Left renal pelvis (tissue), 4 donors: ENCODE measurements at places on chromosomes 3 and 15. TPM values are rescaled to one million over a fixed set of nuclear protein-coding genes. Genes with fewer than 3 reads are reported as not detected.

GRCh38 chr15:48565560-48566482 is 79.7 kb downstream of the FBN1 start:
- no peak for DNase-seq

GRCh38 chr3:67067251-67067650 is 69.1 kb downstream of the KBTBD8 start:
- no peak for DNase-seq

DNA sequence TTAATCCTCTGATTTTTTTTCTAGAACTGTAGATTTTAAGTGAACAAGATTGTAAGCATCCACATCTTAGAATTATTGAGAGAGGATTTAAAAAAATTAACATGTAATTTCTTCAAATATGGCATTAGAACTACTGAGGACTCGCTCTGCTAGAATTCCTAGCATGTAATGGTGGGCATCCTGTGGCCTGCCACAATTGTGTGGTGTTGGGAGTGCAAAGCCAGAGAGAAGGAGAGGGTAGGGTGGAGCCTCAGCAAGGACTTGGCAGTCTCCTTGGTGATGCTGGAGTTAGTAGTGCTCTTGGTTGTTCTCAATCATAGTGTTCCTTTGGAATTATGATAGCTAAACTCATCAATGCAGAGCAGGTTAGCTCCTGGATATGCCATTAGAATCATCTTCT is 443.9 kb upstream of the TBL1XR1 start:
- DNase-seq: no peak

Gene SLC12A1
- 779 TPM for polyA plus RNA-seq

- DNase-seq: no peak
Measured at GRCh38 chr3:57335283-57335938, 42.9 kb upstream of the ASB14 start.

GRCh38 chr3:52034651-52035050 is 21.7 kb downstream of the DUSP7 start:
- DNase-seq: no peak

Gene PRSS50
- 3.1 TPM for polyA plus RNA-seq

DNA sequence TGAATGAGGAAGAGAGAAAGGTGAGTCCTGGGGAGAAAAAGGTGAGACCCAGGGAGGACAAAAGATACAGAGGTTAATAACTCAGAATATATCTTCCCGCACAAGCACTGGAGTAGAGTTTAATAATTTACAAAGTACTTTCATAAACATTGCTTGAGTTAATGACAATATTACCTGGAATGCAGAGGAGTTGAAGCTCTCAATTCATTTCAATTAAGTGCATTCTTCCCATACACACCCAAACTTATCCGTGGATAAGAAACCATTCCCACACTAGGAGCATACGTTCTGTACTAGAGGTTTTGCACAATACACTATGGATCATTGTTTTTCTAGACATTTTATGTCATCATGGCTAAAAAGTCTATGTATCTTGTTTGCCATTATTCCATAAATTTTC is 23.3 kb upstream of the KNG1 start:
- DNase-seq: no peak

GRCh38 chr15:71634820-71635560 is 175.4 kb upstream of the NR2E3 start:
- no peak for DNase-seq

Gene GOLGA8N
- 15.6 TPM for polyA plus RNA-seq

Gene HIGD2B
- polyA plus RNA-seq: not detected

- no peak for DNase-seq
Measured at GRCh38 chr15:41945221-41945620, 27.1 kb downstream of the EHD4 start.

DNA sequence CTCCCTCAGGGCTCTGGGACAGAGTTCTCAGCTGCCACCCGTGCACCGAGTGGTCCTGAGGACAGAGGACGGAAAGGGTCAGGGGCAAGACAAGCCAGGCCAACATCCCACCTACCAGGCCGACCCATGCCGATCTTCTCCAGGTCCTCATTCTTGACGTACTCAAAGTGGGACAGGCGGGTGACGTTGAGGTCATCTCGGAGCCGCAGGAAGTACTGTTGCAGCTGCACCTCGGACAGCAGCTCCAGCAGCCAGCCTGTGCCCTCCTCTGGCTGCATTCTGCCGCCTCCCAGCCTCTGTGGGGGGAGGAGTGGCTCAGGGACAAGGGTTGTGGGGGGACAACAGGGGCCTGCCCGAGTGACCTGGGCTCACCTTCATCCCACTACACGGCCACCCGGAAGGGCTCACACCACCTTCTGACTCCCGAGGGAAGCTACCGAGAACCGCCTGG is 20.0 kb downstream of the TNK2 start:
- no peak for DNase-seq

- peak; percentile 6 for DNase-seq
Measured at GRCh38 chr3:158781849-158782248, 20.0 kb upstream of the MFSD1 start.

- DNase-seq: no peak
Measured at GRCh38 chr3:31254483-31254882, 278.2 kb upstream of the STT3B start.

DNA sequence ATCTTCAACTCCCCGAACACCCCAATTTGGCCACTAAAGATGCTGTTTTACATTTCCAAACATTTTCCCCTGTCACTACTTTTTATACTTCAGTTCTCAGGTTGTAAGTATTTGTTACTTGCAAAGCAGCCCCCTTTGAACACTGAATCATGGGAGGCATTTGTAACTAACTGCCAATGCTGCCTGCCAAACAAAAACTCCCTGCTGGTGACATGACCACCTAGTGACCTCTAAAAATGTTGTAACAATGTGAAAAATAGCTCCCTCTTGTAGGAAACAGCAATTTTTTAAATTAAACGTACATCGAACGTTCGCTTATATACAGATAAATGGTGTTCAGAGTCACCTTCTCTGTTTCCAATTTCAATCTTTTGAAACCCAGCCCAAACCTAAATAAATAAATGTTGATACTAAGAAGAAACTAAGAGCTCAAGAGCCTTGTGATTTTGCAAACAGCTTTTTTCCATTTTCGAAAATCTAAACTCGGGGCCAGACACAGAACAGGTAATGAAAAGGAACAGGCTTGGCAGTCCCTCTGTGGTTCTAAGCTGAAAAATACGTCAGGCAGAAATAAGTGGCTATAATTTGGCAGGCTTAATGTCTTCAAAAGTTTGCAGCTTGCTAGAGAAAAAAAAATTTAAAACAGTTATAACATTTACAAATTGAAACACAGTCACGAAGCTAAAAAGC is 268.6 kb upstream of the WNT5A start:
- no peak for DNase-seq

DNA sequence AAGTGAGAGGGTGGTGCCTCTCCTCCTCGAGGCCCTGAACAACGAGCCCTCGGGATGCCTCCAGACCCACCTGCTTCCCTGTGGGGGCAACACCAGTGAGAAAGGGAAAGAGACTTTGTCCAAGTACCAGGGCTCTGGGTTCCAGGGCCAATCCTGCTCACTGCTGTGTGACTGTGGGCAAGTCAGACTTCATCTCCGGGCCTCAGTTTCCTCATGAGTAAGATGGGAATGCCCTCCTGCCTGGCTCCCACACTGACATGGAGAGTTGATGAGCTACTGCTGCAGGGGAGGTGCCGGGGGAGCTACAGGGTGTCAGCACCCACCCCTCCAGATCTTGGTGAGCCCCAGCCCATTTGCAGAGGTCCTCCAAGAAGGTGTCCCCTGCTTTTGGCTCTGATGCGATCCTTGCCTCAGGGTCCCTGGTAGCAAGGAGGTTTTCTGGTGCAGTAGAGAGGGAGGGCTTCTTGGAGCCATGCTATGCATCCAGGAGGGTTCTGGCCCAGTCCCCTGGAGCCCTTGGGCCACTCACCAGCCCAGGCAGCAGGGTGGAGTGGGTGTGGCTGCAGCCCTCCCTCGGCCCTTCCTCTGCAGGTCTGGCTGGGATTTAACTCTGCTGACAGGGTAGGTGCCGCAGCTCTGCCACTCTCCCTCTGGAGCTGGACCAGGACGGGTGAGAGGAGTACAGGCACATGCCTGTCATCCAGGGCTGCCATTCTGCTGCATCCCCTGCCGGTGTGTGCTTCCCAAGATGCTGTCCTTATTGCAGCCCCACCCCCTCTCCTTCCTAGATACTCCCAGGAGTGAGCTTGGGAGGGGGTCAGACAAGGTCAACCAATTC is 26.9 kb downstream of the LOXL1 start:
- DNase-seq: no peak

DNA sequence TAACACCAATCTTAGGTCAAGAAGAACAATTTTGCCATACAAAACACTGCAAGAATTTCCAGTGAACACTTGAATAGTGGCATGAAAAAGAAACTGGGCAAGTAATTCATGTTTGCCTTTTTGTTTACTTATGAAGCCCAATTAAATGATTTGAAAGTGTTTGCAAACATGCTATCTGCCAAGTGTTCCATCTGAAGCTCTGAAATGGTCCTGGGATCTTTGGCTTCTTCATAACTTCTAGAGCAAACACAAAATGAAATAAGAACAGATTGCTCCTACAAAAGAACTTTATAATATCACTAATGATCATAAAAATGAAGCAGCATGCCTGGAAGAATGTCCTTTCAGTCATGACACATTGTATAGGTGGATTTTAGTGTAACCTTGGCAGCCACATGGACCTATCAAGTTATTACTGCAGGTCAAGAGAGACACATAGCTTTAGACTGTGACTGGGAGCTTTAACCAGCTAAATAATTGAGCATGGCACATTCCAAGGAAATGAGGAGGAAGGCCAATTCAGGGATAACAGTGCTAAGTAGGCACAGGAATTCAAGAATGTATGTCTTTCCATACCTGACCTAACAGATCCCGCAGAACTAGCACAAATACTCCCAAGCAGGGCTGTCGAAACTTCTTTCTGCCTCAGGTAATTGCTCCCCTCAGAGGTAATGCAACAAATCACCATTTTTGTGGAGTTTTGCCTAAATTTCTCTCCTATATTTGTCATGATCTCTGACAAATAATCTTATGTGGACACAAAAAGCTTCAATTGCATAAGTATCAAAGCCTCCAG is 144.6 kb downstream of the DUT start:
- no peak for DNase-seq

DNA sequence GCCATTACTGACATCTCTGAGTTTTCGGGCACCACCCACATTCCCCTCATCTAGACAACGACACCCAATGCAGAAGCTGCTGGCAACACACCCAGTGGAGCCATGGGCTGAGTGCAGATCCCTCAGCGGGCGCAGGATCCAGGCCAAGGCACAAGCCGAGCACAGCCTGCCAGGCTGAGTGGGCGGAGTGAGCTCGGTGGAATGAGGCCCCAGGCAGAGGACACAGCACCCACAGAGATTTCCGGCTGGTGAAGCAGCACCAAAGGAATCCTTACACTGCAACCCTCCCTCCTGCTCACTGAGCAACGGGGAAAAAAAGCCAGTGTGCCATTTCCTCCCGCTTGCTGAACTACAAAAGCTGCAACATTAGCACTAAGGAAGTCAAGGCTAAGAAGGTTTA is 34.3 kb downstream of the ZMAT3 start:
- no peak for DNase-seq

DNA sequence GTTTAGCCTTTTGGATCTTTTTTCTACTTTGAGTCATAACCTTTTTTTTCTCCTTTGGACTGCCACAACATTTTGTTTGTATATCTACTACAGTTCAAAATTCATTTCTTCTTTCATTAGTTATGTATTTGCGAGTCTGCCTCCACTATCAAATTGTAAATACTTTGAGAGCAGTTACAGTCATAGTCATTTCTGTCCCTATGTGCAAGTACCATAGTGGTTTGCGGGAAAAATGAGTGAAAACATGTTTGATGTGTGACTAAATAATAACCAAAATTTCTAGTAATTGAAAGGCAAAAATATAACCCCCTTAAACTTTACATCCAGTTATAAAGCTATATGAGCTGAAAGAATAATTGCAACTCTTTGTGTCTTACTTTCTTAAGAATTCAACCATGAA is 45.8 kb upstream of the CCDC50 start:
- no peak for DNase-seq

DNA sequence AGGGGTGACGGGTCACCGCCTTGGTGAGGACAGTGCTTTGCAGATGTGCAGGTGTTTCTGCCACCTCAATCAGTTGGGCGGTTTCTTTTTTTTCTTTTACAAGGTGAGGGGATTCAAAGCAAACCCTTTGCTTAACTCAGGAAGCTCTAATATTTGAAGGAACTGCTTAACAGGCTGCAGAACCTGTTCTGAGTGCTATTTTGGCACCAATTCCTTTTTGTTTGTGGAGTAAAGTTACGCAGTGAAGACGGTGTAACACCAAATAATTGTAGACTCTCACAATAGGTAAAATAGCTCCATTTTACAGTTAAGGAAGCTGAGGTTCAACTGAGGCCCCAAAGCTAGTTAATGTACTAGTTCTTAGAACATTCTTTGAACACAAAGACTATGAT is 6.6 kb downstream of the GHRL start:
- DNase-seq: no peak

DNA sequence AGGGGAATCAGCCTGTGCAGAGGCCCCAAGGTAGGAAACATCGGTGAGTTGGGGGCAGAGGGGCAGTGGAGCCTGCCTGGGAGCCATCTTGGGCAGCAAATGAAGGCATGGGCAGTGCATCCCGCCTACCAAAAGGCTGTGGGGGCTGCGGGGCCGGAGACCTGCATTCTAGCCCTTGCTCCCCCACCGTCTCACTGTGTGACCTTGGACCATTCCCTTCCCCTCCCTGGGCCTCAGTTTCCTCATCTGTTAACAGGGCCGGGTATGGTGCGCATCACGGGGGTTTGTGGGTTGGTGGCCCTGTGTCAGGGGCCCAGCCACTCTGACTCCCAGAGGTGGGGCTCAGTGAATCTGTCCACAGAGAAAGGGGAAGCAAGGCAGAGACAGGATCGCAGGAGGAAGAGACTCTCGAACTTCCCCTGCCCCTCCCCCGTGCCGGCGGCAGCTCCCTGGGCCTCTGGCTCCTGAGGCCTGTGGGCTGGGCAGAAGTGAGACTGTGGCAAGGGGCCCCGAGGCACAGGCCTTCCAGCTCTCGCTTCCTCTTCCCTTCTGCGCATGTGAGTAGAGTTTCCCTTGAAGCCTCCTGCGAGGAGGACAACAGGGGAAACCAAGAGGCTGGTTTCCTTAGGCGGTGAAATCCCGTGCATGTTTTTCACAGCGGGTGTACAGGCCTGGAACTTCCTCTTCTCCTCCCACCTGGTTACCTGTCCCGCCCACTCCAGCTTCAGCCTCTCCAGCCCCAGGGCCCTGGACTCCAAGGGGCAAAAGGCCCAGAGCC is 42.9 kb downstream of the IDH2 start:
- no peak for DNase-seq

Gene LDHAL6B
- not detected for polyA plus RNA-seq

DNA sequence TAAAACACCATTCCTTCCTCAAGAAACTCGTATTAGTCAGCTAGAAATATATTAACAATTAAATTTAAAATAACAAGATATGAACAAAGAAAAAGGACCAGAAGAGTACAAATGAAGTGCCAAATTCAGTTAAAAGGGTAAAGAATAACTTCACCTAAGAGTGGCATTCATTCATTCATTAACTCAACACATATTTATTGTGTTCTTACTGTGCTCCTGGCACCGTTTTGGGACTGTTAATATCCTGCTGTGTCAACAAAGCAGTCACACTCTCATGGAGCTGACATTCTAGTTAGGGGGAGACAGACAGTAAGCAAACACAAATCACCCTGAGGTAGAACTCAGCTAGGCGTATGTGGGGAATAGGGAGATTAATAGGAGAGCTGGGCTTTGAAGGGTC is 123.6 kb upstream of the DPPA4 start:
- DNase-seq: no peak

Gene OIP5
- polyA plus RNA-seq: 8.7 TPM

Gene ATP13A5
- polyA plus RNA-seq: not detected

GRCh38 chr3:152745646-152746045 is 89.3 kb upstream of the P2RY1 start:
- no peak for DNase-seq
